ENCODE measurements at places on chromosomes 12 and 14.

DNA sequence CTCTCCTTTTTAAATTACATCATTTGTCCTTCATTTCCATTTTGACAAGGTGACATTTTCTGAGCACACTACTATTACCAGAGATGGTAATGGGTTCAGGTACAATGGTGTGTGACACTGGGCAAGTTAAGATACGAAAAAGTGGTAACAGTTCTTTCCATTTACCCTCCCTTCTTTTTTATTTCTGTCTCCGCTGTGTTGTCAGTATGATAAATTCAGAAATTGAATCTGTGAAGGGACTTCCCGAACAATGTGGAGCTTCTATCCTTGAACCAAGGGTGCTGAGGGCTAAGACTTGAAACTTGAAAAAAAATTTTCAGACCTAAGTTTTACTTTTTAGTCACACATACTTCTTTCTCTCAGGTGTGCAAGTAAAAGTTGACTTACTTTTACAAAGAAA lies 103.7 kb downstream of the ERC1 start:
- no peak overlapping the region for H3K4me3 ChIP-seq
- H3K36me3 ChIP-seq: no peaks in the 10 kb centered on the region
- H3K27ac ChIP-seq: no peak overlapping the region

GRCh38 chr12:107774349-107775029 lies at the start of gene ASCL4:
Gene ASCL4 (plus strand): TSS chr12:107774704. CDS start chr12:107775219, 515 bp downstream.
- no peak within 1 kb of the TSS for H3K4me3 ChIP-seq
- no peaks in the 10 kb centered on the region for H3K4me1 ChIP-seq
- peaks cover 21% of the 10 kb centered on the region for H3K27me3 ChIP-seq
- no peak within 1 kb of the TSS for H3K27ac ChIP-seq
- DNase-seq: no peak

- H3K36me3 ChIP-seq: no peaks in the 10 kb centered on the region
- DNase-seq: no peak
- H3K4me1 ChIP-seq: no peaks in the 10 kb centered on the region
- H3K4me3 ChIP-seq: no peak overlapping the region
These were observed 279.9 kb downstream of the RPS29 start for GRCh38 chr14:49306152-49306751.

- no peaks in the 10 kb centered on the region for H3K27me3 ChIP-seq
- H3K36me3 ChIP-seq: no peaks in the 10 kb centered on the region
- no peak overlapping the region for H3K4me3 ChIP-seq
- no peaks in the 10 kb centered on the region for H3K4me1 ChIP-seq
These were observed 166.4 kb downstream of the STXBP6 start for GRCh38 chr14:24883576-24883975.

- H3K27me3 ChIP-seq: no peaks in the 10 kb centered on the region
- H3K36me3 ChIP-seq: no peaks in the 10 kb centered on the region
- no peak overlapping the region for H3K27ac ChIP-seq
These were observed 267.7 kb downstream of the KCNH5 start for GRCh38 chr14:62777510-62777909.
